ENCODE measurements at places on chromosomes 16 and 17.

DNA sequence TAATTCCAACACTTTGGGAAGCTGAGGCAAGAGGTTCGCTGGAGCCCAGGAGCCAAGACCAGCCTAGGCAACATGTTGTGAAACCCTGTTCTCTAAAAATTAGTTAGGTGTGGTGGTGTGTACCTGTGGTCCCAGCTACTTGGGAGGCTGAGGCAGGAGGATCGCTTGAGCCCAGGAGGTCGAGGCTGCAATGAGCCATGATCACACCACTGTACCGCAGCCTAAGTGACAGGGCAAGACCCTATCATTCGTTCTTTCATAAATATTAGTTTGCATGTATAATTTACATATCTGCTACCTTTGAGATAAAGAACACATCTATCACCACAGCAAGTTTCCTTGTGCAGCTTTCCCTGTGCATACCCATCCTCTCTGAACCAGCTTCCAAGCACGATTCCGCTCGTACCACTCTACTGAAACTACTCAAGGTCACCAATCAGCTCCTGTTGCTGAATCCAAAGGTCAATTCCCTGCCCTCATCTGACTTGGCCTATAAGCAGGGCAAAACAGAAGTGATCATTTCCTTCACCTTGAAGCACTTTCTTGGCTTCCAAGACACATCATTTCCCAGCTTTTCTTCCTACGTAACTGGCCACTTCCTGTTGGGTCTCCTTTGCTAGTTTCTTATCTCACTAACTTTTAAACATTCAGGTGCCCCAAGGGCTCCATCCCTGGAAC, 49.1 kb downstream of the GRB2 start:
- DNase-seq: no peak

DNA sequence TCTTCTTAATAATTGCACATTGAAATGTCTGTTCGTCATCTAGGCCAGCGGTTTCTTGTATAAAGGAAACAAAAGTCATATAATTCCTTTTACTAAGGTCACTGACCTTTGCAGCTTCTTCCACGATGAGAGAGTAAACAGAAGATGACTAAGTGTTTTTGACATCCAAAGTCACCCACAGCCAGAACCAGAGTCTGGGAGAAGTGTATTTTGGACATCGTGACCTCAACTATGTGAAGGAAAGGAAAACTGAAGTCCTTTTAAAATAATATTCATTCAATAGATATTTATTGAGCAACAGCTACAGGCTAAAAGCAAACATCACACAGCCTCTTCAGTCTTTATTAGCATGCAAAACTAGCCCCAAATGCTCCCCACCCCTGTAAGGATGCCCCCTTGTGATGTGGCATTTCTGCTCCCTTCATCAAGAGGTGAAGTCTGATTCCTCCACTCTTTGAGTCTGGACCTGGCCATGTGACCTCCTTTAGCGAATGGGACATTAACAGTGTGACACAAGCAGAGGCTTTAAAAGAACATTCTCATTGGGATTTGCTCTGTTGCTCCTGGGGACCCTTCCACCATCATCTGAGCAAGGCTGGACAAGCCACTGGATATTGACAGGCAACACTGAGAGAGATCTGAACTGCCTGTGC, 8.1 kb upstream of the PMP22 start:
- peak; percentile 90 for DNase-seq

- DNase-seq: no peak
Observed at GRCh38 chr17:34318474-34318873, 761 bp upstream of the CCL8 start.

DNA sequence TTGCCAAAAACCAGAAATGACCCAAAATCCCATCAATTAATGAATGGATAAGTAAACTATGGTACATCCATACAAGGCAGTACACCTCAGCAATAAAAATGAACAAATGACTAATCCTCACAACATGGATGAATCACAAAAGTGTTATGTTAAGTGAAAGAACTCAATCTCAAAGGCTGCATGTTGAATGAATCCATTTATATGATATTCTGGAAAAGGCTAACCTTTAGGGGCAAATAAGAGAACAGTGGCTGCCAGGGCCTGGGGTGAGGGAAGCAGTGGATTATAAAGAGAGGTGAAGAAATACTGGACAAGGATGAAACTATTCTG, 46.1 kb upstream of the MSI2 start:
- peak; percentile 14 for DNase-seq

- no peak for DNase-seq
Observed at GRCh38 chr17:1639549-1640180, 5.9 kb downstream of the SCARF1 start.

Measured in astrocyte of the spinal cord (primary cell).